Aorta (tissue), 5 donors: ENCODE measurements at places on chromosomes 7 and 10.

- DNase-seq = no peak
Observed at GRCh38 chr7:91800389-91800788, 80.1 kb downstream of the MTERF1 start.

GRCh38 chr7:112204499-112205342 is 1.5 kb downstream of the DOCK4 start:
- no peak for DNase-seq

DNA sequence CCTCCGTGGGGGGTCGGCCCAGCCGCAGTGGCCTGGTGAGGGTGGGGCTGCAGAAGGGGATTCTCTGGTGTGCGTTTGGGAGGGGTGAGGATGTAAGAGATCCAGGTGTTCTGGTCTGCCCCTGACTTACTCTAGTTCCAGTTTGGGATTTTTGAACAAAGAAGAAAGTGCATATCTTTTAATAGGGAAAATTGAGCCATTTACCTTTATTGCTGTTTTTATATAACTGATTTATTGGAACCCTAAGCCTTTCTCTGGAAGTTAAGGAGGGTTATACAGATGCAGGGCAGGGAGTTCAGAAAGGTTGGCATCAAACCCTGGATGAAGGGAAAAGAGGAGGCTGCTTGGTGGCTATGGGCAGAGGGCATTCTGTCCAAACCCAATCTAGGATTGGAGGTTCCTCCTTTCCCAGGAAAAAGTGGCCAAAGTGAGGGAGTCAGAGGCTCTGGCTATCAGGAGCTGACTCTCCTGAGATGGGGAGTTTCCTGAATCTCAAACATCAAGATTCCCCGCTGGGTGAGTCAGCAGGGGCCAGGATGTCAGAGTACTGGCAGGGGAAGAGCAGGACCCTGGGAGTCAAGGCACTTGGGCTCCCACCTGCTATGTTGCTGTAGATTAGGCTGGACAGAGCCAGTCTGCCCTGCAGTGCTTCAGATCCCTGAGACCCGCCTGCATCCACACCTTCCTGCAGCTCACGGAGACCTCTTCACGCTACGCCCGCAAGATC is 67.5 kb downstream of the CLIP2 start:
- no peak for DNase-seq

DNA sequence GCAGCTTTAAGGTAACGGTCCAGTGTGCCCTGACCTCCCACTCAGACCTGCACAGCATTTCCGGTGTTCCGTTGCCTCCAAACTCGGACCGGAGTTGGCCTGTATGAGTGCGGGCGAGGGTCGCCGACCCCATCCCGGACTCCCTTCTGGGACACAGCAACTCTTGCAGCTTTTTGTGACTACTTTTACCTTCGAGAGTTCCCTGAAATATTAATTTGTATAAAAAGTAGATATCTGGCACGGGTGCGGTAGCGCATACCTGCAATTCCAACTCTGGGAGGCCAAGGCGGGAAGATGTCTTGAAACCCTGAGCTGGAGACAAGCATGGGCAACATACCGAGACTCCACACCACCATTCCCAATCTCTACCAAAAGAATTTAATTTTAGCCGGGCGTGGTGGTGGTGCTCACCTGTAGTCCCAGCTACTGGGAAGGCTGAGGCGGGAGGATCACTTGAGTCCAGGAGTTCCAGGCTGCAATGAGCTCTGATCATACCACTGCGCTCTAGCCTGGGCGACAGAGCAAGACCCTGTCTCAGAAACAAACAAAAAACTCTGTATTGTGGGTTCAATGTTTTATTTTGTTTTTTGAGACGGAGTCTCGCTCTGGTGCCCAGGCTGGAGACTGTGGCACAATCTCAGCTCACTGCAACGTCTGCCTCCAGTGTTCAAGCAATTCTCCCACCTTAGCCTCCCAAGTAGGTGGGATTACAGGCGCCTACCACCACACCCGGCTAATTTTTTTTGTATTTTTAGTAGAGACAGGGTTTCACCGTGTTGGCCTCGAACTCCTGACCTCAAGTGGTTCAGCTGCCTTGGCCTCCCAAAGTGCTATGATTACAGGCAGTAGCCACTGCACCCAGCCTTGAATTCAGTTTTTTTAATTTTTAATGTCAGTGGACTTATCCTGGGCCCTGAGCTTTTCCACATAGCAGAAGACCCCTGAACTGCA is 1.1 kb upstream of the PPP1R35 start:
- peak; percentile 73 for DNase-seq

- DNase-seq = no peak
Observed at GRCh38 chr10:988667-989545, 672 bp downstream of the GTPBP4 start.
